Stomach (tissue), 19 donors: ENCODE measurements at places on chromosomes 5 and 9. TPM values are rescaled to one million over a fixed set of nuclear protein-coding genes. Genes with fewer than 3 reads are reported as not detected.

DNA sequence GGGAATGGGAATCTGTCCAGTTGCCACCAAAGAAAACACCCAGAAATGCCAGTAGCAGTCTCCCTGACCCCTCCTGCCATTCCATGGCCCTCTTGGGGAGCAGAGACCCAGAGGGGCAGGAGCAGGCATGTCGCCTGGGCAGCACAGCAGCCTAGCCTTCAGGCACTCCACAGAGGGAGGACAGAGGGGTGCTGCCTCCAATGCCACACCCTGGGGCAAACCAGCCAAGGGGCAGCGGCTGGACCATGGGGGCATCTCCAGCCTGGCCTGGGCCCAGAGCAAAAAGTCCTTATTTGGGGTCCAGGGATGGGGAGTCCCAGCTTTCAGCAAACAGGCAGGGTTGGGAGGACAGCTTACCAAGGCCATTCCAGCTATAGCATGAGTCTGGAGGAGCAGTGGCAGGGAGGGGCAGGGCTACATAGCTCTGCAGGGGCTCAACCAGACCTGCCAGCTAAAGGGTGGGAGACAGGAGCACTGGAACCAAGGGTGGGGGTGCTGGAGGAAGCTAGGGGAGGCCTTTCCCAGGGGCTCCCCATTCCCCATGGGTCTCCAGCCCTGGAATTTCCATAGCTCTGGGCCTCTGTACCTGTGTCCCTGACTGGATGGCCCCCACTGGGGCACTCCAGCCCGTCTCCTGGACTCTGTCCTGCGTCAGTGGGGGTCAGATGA is 6.7 kb downstream of the BRD3 start:
- H3K36me3 ChIP-seq, result no peaks in the 10 kb centered on the region
- H3K27me3 ChIP-seq, result no peaks in the 10 kb centered on the region
- DNase-seq, result peak; percentile 3
- no peak overlapping the region for H3K4me3 ChIP-seq
- peaks cover 99% of the 10 kb centered on the region for H3K4me1 ChIP-seq
- no peak overlapping the region for H3K27ac ChIP-seq

DNA sequence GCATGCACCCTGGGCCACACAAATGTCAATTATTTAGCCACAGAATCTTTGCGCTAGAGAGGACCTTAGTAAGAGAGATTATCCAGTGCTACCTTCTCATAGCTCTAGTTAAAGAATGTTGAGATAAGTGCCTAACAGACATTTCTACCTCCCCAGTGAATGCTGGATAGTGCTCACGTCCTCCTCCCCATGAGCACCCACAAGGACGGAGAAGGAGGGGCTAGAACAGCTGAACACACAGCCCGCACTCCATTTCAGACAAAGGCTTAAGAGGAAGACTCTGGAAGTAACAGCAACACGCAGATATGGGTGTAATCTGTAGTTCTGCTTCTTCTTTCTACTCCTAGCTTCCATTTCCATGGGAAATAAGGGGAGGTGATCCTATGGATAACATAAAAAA is 120.5 kb downstream of the FEM1C start:
- no peaks in the 10 kb centered on the region for H3K36me3 ChIP-seq
- H3K4me3 ChIP-seq, result no peak overlapping the region
- H3K27me3 ChIP-seq, result no peaks in the 10 kb centered on the region

DNA sequence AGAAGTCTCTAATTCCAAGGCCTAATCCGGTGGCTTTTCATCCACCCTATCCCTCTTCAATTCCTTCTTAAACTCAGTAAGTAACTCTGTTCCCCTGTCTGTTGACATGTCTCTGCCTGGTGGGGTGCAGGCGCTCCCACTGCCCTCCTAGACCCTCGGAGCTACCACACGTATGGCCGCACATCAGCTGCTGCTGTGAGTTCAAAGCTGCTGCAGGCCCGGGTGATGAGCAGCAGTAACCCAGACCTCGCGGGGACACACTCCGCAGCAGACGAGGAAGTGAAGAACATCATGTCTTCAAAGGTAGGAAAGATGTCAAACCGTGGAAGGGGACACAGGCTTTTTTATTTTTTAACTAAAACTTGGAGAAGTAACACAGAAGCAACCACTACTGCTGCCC is 167.7 kb downstream of the DOCK8 start:
- H3K27me3 ChIP-seq, result no peaks in the 10 kb centered on the region
- no peak for DNase-seq
- no peak overlapping the region for H3K4me3 ChIP-seq
- H3K4me1 ChIP-seq, result no peaks in the 10 kb centered on the region

GRCh38 chr5:123855609-123856008 is 343.6 kb downstream of the CSNK1G3 start:
- no peaks in the 10 kb centered on the region for H3K36me3 ChIP-seq
- H3K27me3 ChIP-seq, result no peaks in the 10 kb centered on the region
- DNase-seq, result no peak
- H3K27ac ChIP-seq, result no peak overlapping the region

IER5L gene
- total RNA-seq, result 4.5 TPM

TYRP1 gene
- not detected for total RNA-seq

DAP gene
- 184 TPM for total RNA-seq

GNG10 gene
- 59.7 TPM for total RNA-seq

- H3K27me3 ChIP-seq, result no peaks in the 10 kb centered on the region
- H3K4me1 ChIP-seq, result peaks cover 29% of the 10 kb centered on the region
- H3K4me3 ChIP-seq, result no peak overlapping the region
- H3K36me3 ChIP-seq, result no peaks in the 10 kb centered on the region
Observed at GRCh38 chr9:588981-589380, 252.5 kb upstream of the DMRT1 start.

- H3K36me3 ChIP-seq, result no peaks in the 10 kb centered on the region
- no peak for DNase-seq
- peaks cover 32% of the 10 kb centered on the region for H3K4me1 ChIP-seq
Observed at GRCh38 chr5:173858021-173858669, 30.0 kb upstream of the CPEB4 start.

PCSK1 gene
- total RNA-seq, result 4.8 TPM

CENPP gene
- total RNA-seq, result 6.4 TPM

SV2C gene
- 1.4 TPM for total RNA-seq

- DNase-seq, result peak; percentile 31
- no peak overlapping the region for H3K27ac ChIP-seq
- no peaks in the 10 kb centered on the region for H3K27me3 ChIP-seq
Observed at GRCh38 chr5:145718956-145719355, 116.2 kb downstream of the PRELID2 start.

DNA sequence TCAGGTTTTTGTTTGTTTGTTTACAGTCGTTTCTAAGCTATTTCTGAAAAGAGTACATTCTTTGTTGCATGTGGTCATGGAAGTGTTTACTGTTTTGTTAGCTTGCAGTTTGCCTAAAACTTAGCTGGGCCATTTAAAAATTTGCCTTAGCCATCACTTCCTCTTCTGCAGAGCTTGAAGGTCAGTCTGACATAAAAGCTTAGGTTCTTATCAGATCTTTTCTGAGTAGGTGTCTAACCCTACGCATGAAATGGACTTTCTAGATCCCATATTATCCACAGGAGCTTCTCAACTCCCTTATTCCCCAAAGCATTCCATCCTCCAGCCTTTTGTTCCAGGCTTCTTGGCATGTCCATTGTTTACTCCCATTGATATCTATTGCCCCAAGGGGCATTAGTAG is 90.3 kb downstream of the AP3B1 start:
- H3K4me3 ChIP-seq, result no peak overlapping the region
- H3K36me3 ChIP-seq, result peaks cover 30% of the 10 kb centered on the region
- no peaks in the 10 kb centered on the region for H3K27me3 ChIP-seq
- no peaks in the 10 kb centered on the region for H3K4me1 ChIP-seq
- H3K27ac ChIP-seq, result no peak overlapping the region

PIP5K1B gene
- 33.8 TPM for total RNA-seq

- no peak overlapping the region for H3K4me3 ChIP-seq
- no peaks in the 10 kb centered on the region for H3K27me3 ChIP-seq
Observed at GRCh38 chr5:57566914-57567313, 84.3 kb upstream of the ACTBL2 start.

DNA sequence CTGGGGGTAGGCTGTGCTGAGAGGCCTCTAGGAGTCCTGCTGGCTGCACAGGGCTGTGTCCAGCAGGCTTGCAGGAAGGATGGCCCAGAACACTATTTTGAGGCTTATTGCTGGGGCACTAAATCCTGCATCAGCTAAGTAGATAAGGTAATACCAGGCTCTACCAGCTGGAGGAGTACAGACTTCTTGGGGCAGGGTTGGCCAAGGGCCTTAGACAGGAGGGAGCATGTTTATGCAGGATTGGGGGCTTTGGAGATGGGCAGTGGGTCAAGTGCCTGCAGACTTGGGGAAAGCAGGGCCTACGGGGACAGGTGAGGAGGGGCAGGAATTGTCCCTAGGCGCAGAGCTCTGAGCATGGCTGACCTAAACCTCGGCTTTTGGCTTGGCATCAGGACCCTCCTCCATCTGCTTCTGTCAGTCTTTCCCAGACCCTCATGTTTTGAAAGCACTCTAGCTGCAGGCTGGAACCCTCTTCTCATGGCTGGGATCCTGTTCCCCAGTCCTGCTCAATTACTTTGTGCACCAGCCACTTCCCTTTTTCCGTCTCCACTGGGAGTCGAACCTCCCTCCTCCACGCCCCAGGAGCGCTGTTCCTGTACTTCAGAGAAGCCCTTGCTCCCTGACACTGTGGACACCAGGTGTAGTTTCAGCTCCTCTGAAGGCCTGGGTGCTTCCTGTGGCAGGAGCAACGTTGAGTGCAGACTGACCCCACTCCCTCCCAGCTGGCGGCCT is 61.0 kb upstream of the SPTLC1 start:
- H3K4me1 ChIP-seq, result no peaks in the 10 kb centered on the region
- DNase-seq, result no peak
- no peak overlapping the region for H3K27ac ChIP-seq
- H3K27me3 ChIP-seq, result no peaks in the 10 kb centered on the region
- no peaks in the 10 kb centered on the region for H3K36me3 ChIP-seq

DNA sequence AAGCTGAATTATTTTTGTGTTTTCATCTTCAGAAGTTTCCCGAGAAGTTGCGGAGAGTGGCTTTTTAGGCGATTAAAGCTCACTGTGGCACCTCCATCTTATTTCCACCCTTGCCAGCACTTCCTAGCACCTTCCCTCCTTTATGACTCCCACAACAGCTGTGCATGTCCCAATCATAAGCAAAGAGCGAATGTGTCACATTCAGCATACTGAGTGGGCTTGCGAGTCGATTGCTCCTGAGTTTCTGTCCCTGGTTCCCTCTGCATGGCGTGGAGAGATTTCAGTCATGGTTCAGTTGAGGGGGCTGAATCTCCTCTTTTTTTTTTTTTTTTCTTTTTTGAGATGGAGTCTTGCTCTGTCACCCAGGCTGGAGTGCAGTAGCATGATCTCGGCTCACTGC is 144.9 kb downstream of the ARHGAP26 start:
- H3K27ac ChIP-seq, result no peak overlapping the region
- H3K4me3 ChIP-seq, result no peak overlapping the region
- no peaks in the 10 kb centered on the region for H3K27me3 ChIP-seq

GABRA1 gene
- not detected for total RNA-seq

- no peak overlapping the region for H3K4me3 ChIP-seq
- H3K4me1 ChIP-seq, result peaks cover 25% of the 10 kb centered on the region
- no peak overlapping the region for H3K27ac ChIP-seq
- H3K36me3 ChIP-seq, result no peaks in the 10 kb centered on the region
- H3K27me3 ChIP-seq, result no peaks in the 10 kb centered on the region
- no peak for DNase-seq
Observed at GRCh38 chr9:16811987-16812685, 58.3 kb downstream of the BNC2 start.

GRCh38 chr5:168528521-168529373 is at the start of gene FBLL1:
Gene FBLL1, plus strand, starts transcription at chr5:168529305. Its CDS starts 200 bp downstream, at chr5:168529505.
- no peak within 1 kb of the TSS for H3K27ac ChIP-seq
- peaks cover 4% of the 10 kb centered on the region for H3K4me1 ChIP-seq
- no peaks in the 10 kb centered on the region for H3K36me3 ChIP-seq
- no peak for DNase-seq
- H3K4me3 ChIP-seq, result peak within 1 kb of the TSS; percentile 44

NR5A1 gene
- not detected for total RNA-seq

DNAH5 gene
- 1.1 TPM for total RNA-seq

GRCh38 chr9:87950765-87951488 is 23.4 kb downstream of the CDK20 start:
- no peak overlapping the region for H3K27ac ChIP-seq
- no peaks in the 10 kb centered on the region for H3K36me3 ChIP-seq

DNA sequence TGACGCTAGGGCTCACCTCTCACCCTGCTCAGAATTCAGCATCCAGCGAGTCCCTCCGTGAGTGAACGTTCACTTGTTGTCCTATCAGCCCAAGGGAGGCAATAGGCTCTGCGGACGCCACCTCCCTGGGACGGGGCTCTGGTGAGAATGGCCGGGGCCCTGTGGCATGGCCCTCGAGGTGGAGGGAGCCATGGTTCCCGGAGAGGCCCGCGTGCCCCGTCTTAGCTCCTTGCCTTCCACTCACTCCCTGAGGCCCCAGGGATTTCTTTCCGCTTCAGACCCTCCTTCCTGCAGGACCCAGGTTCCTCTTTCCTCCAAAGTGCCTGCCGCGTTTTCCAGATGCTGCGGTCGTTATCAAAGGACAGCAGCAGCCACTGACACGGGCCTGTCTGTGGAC is 21.5 kb downstream of the EXOC3 start:
- H3K27me3 ChIP-seq, result no peaks in the 10 kb centered on the region
- DNase-seq, result no peak
- no peak overlapping the region for H3K27ac ChIP-seq
- H3K36me3 ChIP-seq, result peaks cover 83% of the 10 kb centered on the region
- H3K4me1 ChIP-seq, result no peaks in the 10 kb centered on the region

FAM174A gene
- 32.7 TPM for total RNA-seq

DNA sequence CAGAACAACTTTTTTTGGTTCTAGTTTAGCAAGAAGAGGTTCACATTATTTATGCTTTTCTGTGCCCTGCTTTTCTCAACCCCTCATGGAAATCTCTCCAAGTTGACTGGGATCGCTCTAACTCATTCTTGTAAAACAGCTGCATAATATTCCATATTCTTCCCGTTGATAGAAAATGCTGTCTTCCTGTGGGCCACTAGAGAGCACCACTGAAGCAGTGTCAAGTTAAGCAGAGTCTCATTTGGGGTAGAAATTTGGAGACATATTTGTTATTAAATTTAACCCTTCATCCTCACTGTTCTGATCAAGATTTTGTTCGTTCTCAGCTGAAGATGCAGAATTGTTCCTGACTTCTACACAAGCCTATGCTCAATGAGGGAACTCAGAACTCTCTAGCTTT is 140.1 kb downstream of the CEMIP2 start:
- H3K4me1 ChIP-seq, result no peaks in the 10 kb centered on the region
- H3K36me3 ChIP-seq, result no peaks in the 10 kb centered on the region
- H3K4me3 ChIP-seq, result no peak overlapping the region
- no peaks in the 10 kb centered on the region for H3K27me3 ChIP-seq
- DNase-seq, result no peak

MARCHF11 gene
- not detected for total RNA-seq

WDR38 gene
- total RNA-seq, result not detected

- H3K36me3 ChIP-seq, result no peaks in the 10 kb centered on the region
- H3K27ac ChIP-seq, result no peak overlapping the region
- DNase-seq, result no peak
- H3K27me3 ChIP-seq, result no peaks in the 10 kb centered on the region
- H3K4me3 ChIP-seq, result no peak overlapping the region
Observed at GRCh38 chr5:1526681-1527131, 2.9 kb upstream of the LPCAT1 start.

DNA sequence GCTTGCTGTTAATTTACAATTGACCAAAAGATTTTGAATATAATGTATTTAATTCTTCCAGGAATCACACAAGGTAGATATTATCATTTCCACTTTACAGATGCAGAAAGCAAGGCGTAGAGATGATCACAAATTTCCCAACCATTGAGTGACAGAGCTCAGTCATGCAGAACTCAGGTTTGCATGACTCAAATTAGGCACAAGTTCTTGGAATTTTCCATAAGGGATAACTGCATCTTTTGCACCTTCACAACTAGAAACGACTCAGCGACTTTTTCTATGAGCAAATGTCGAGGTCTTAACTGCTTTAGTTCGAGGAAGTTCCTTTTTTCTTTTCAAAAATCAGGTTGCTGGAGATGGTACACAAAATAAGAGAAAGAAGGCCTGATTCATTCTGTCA is 265.5 kb upstream of the PAPPA start:
- no peak for DNase-seq
- H3K4me1 ChIP-seq, result no peaks in the 10 kb centered on the region
- no peak overlapping the region for H3K4me3 ChIP-seq
- H3K36me3 ChIP-seq, result no peaks in the 10 kb centered on the region
